ENCODE measurements at places on chromosomes 1 and 21. TPM values are rescaled to one million over a fixed set of nuclear protein-coding genes. Genes with fewer than 3 reads are reported as not detected.

The ADCY10 gene
- 0.64 TPM for total RNA-seq

The UMODL1 gene
- total RNA-seq = 0.35 TPM

GRCh38 chr21:14751602-14752344 is 205.7 kb upstream of the SAMSN1 start:
- no peak for DNase-seq

GRCh38 chr1:212498283-212499040 is 65.7 kb downstream of the NENF start:
- DNase-seq = no peak

The DIO1 gene
- total RNA-seq = not detected

- no peak for DNase-seq
These were observed 1120.2 kb upstream of the TMPRSS15 start for GRCh38 chr21:19523746-19524145.

GRCh38 chr21:37367703-37368540 is 1.3 kb downstream of the DYRK1A start:
- DNase-seq = peak; percentile 56

GRCh38 chr1:115641762-115642167 is at the start of gene VANGL1:
Gene VANGL1, plus strand, starts transcription at chr1:115641970. Its CDS starts 9,444 bp downstream, at chr1:115651414.
- DNase-seq = peak; percentile 79

DNA sequence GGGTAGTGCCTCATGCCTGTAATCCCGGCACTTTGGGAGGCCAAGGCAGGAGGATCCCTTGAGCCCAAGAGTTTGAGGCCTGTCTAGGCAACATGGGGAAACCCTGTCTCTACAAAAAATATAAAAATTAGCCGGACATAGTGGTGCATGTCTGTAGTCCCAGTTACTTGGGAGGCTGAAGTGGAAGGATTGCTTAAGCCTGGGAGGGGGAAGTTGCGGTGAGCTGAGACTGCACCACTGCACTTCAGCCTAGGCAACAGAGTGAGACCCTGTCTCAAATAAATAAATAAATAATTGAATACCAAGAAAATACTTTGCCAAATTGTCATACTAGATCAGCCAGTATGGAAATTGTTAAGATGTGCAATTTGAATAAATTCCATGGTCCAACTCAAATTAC is 5.9 kb upstream of the RBBP5 start:
- DNase-seq = no peak

The FCN3 gene
- total RNA-seq = 0.42 TPM

The PSMG1 gene
- 41.2 TPM for total RNA-seq

The HNRNPCL4 gene
- total RNA-seq = not detected

- no peak for DNase-seq
These were observed 46.0 kb downstream of the RUNX1 start for GRCh38 chr21:35002879-35003722.

DNA sequence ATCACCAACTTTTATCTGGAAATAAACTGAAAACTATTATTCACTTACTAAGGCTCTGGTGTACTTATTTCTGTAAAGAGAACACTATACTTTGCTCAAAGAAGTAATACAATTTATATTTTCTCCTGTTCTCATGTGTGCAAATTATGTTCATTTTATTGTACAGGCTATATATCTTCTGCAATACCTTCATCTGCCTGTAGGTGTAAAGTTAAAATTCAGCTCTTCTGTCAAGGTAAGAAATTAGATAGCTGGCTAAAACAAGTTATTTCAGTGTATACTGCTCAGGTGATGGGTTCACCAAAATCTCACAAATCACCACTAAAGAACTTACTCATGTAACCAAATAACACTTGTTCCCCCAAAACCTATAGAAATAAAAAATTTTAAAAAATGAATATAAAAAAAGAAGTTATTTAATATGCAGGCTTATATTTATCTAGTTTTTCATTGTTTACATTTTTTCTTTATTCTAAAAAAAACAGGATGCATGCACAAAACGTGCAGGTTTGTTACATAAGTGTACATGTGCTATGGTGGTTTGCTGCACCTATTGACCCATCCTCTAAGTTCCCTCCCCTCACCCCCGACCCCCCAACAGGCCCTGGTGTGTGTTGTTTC is 81.5 kb downstream of the PTGER3 start:
- DNase-seq = no peak

The ZFYVE9 gene
- total RNA-seq = 13.1 TPM

DNA sequence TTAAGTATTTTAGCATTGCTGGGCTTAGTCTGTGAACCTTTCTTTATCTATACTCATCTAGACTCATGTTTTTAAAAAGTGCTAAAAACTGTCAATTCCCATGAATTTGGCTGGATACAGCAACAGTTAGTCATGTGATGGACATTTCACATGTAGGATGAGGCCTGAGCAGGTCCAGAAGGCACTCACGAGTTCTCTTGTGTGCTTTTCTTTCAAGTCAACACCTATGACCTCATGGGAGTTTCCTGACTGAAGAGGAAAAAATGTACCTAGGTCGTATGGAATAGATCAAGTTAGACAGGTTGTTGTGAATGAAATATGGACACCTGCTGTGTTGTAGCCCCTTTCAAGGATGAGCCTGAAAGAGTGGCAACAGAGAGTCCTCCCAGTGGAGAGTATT is 394.2 kb downstream of the DUSP10 start:
- DNase-seq = no peak

- no peak for DNase-seq
These were observed 69.3 kb downstream of the SLC25A24 start for GRCh38 chr1:108130794-108131193.

- no peak for DNase-seq
These were observed 125.0 kb downstream of the AKT3 start for GRCh38 chr1:243725075-243725474.

GRCh38 chr1:23065385-23065784 is 46.1 kb downstream of the KDM1A start:
- DNase-seq = no peak

GRCh38 chr1:183783767-183784637 is 20.9 kb upstream of the RGL1 start:
- DNase-seq = no peak

The GRHL3 gene
- 1.5 TPM for total RNA-seq

The APCS gene
- total RNA-seq = not detected

The HFM1 gene
- not detected for total RNA-seq

DNA sequence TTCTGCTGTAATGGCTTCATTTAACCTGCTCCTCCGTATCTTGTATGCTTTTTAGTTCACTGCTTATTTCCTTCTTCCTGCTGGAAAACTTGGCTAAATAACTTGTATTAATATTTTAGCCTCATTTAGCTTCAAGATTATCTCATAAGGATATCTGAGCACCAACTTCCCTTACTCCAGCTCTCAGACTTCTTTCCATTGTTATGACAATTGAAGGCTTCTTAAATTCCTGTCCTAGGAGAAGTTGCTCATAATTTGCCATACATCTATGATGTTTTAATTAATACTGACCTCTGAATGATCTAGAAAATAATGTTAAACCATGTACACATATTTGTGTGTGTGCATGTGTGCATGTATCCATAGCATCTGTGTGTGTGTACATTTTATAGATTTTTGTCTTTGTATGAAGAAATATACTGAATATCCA is 1524.4 kb upstream of the TPTE start:
- no peak for DNase-seq

The ACTA1 gene
- 2.4 TPM for total RNA-seq

The FTCD gene
- total RNA-seq = 4.2 TPM

GRCh38 chr1:106207185-106207584 is 849.3 kb upstream of the PRMT6 start:
- no peak for DNase-seq

- no peak for DNase-seq
These were observed 288.4 kb downstream of the SMYD3 start for GRCh38 chr1:246218686-246219085.
